ENCODE measurements at places on chromosomes 6 and 20. TPM values are rescaled to one million over a fixed set of nuclear protein-coding genes. Genes with fewer than 3 reads are reported as not detected.

The NCOA7 gene
- 13.8 TPM for total RNA-seq

The RRAGD gene
- total RNA-seq: 15.9 TPM

The FAM83B gene
- 16.9 TPM for total RNA-seq

The ARFGEF3 gene
- 3.8 TPM for total RNA-seq

The FAM83D gene
- 51.1 TPM for total RNA-seq

The SLC22A2 gene
- total RNA-seq: not detected

The MYB gene
- 3.7 TPM for total RNA-seq

The GPSM3 gene
- total RNA-seq: 1.2 TPM

The PSMB9 gene
- total RNA-seq: 8.1 TPM

The ASIP gene
- total RNA-seq: not detected

The PRRT1 gene
- total RNA-seq: 6.1 TPM

The CALHM6 gene
- not detected for total RNA-seq

The PDCD2 gene
- 127 TPM for total RNA-seq

The SOX18 gene
- total RNA-seq: 3.3 TPM

The TTLL9 gene
- total RNA-seq: not detected

The RGS17 gene
- 3.9 TPM for total RNA-seq

The SLC26A8 gene
- not detected for total RNA-seq

The KCNQ2 gene
- 86.5 TPM for total RNA-seq

The LAMA5 gene
- 321 TPM for total RNA-seq

The SEL1L2 gene
- not detected for total RNA-seq
